ENCODE measurements at places on chromosomes 2 and 18. TPM values are rescaled to one million over a fixed set of nuclear protein-coding genes. Genes with fewer than 3 reads are reported as not detected.

The TUBB8B gene
- total RNA-seq = not detected

The CFAP221 gene
- not detected for total RNA-seq

The DSG2 gene
- total RNA-seq = 2.3 TPM

The PXDN gene
- total RNA-seq = 356 TPM

The KLHL41 gene
- 0.85 TPM for total RNA-seq

The NGEF gene
- total RNA-seq = 0.74 TPM

Data from smooth muscle cell of bladder (primary cell).